ENCODE measurements at places on chromosomes 2 and 18.
A peak's percentile ranks its signal among the peaks of the same experiment; 100 is the strongest.

DNA sequence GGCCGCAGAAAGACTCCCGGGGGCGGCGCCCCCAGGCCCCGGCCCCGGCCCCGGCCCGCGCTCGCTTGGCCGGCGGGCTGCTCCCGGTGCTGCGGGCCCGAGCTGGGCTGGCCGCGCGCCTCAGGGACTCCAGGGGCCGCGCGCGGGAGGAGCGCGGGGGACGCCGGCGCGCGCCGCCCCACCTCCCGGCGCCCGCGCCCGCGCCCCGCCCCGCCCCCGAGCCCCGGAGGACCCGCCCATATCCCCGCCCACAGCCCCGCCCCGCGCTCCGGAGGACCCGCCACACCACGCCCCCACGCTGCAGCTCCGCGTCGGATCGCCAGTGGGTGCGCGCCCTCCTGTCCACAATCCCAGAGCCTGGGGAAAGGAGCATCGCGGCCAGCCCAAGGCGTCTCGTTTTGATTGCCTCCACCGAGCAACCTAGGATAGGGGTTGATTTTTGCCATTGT lies at the start of gene PARD6G:
Gene PARD6G, minus strand, starts transcription at position 122 of the 449 bp plus-strand sequence. CDS start 166 bp downstream, outside the sequence.
- no peak within 1 kb of the TSS for H3K27ac ChIP-seq
- peaks cover 19% of the 10 kb centered on the region for H3K27me3 ChIP-seq
- peaks cover 19% of the 10 kb centered on the region for H3K4me1 ChIP-seq
- peak; percentile 90 for DNase-seq

- H3K4me1 ChIP-seq: no peaks in the 10 kb centered on the region
- no peak overlapping the region for H3K4me3 ChIP-seq
- H3K27ac ChIP-seq: no peak overlapping the region
- peaks cover 89% of the 10 kb centered on the region for H3K36me3 ChIP-seq
- no peaks in the 10 kb centered on the region for H3K27me3 ChIP-seq
Measured at GRCh38 chr2:99461828-99462483, 27.9 kb downstream of the REV1 start.

DNA sequence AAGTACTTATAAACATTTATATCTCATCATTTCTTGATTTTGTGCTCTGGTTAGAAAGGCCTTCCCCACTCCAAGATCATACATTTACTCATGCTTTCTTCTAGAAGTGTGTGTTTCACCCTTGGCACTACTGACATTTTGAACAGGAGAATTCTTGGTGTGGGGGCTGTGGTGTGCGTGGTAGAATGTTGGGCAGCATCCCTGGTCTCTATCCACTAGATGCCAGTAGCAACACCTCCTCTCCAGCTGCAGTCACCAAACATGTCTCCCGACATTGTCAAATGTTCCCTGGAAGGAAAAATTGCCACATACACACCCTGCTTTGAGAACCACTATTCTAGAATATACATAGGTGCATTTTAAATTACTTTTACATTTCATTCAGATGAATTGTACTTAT lies 8.7 kb upstream of the TGIF1 start:
- DNase-seq: peak; percentile 12
- H3K4me3 ChIP-seq: no peak overlapping the region

DNA sequence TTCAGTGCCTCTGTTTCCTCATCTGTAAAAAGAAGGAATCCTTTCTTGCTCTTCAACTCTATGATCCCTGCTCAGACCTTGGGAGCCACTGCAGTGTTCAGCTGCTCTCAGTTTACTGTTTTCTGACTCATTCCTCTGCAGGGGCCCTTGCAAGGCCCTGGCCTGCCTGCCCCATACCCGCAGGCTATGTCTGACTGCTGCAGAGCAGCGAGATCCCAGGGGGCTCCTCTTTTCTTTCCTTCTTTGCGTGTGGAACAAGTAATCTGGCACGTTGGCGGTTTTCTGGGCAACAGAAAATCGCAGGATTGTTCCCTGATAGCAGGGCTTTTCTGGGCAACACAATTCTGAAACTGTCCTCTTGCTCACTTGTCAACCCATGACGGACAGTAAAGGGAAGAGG lies 376.0 kb downstream of the DCC start:
- no peak overlapping the region for H3K4me3 ChIP-seq
- peaks cover 11% of the 10 kb centered on the region for H3K27me3 ChIP-seq
- H3K4me1 ChIP-seq: peaks cover 13% of the 10 kb centered on the region
- H3K36me3 ChIP-seq: no peaks in the 10 kb centered on the region

DNA sequence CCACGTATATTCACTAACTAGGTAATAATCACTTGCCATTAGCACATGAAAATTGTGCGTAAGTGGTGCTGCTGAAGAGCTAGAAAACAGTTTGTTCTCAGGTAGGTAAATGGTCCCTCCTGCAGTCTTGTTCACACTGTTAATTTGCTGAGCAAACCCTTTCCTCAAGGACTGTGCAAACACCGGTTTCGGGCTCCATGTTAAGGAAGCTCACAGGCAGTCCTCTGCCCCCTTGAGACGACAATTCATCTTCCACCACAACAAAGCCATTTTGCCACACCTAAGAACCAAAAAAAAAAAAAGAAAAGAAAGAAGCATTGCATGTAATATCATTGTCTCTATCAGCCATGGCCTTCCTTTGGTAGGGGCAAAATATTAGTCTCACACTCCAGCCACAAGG lies 193.9 kb downstream of the BCL11A start:
- no peaks in the 10 kb centered on the region for H3K36me3 ChIP-seq
- H3K27ac ChIP-seq: no peak overlapping the region
- H3K4me3 ChIP-seq: no peak overlapping the region
- no peak for DNase-seq
- H3K4me1 ChIP-seq: peaks cover 42% of the 10 kb centered on the region
- H3K27me3 ChIP-seq: peaks cover 8% of the 10 kb centered on the region

DNA sequence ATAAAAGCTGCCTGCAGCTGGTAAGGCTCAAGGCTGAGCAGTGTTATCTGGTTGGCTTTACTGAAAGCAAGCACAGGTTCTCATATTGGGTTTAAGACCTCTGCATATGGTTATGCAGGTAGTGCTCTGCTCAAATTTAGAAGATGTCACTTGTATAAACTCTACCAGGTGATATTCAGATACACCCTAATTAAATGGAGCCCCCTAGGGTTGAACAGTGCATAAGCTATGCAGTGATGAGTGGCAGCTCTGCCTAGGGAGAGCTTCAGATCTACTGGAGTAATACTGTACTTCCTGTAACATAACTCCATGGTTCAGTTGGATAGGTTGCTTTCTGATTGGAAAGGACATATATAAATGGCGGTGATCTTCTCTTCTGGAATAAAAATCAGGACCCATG lies 222.7 kb downstream of the CYRIA start:
- peaks cover 14% of the 10 kb centered on the region for H3K4me1 ChIP-seq
- H3K27ac ChIP-seq: no peak overlapping the region
- no peaks in the 10 kb centered on the region for H3K36me3 ChIP-seq
- H3K27me3 ChIP-seq: no peaks in the 10 kb centered on the region
- DNase-seq: no peak

- H3K4me3 ChIP-seq: no peak overlapping the region
- no peak overlapping the region for H3K27ac ChIP-seq
- DNase-seq: no peak
- no peaks in the 10 kb centered on the region for H3K36me3 ChIP-seq
- H3K27me3 ChIP-seq: no peaks in the 10 kb centered on the region
Measured at GRCh38 chr18:29594493-29594892, 1417.6 kb upstream of the CDH2 start.
